Bone marrow (tissue), 2 donors: ENCODE measurements at places on chromosomes 1 and 21.

DNA sequence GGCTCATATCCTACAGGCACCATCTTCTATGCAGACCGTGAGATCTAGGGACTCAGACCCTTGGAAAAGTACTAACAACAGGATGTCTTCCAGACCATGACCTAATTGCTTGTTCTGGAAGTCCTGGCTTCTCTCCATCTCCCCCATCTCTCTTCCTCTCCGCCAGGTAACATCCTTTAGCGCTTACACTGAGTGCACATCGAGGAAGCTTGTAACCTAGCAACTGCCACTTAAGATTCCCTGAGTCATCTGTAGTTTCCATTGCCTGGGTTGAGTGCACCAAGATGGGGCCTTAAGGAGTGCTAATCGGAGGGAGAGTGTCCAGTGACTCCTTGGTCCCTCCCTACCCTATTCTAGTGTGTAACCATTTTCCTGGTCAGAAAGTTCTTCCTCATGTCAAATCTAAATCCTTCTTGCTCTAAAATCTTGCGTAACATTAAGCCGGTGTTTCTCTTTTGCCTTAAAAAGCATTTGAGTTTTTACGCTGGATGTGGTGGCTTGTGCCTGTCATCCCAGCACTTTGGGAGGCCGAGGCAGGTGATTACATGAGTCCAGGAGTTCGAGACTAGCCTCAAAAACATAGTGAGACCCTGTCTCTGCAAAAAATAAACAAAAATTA, 9.7 kb downstream of the KLHDC8A start:
- no peak for DNase-seq

- no peak for DNase-seq
These were observed 96.6 kb downstream of the RIPK4 start for GRCh38 chr21:41670056-41670805.

DNA sequence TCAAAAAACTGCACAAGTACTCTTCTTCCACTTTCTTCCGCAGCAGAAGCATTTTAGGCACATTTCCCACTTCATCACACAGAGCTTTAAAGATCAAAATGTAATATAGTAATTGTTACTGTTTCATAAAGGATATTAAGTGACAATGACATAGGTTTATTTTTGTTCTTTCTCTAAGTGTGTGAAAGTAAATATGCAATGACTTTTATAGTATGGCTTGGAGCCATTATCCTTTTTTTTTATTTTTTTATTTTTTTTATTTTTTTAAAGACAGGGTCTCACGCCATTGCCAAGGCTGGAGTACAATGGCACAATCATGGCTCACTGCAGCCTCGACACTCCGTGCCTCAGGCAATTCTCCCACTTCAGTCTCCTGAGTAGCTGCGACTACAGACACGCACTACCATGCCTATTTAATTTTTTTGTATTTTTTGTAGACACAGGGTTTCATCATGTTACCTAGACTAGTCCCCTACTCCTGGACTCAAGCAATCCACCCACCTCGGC, 7.0 kb downstream of the TRIM33 start:
- DNase-seq, result no peak

DNA sequence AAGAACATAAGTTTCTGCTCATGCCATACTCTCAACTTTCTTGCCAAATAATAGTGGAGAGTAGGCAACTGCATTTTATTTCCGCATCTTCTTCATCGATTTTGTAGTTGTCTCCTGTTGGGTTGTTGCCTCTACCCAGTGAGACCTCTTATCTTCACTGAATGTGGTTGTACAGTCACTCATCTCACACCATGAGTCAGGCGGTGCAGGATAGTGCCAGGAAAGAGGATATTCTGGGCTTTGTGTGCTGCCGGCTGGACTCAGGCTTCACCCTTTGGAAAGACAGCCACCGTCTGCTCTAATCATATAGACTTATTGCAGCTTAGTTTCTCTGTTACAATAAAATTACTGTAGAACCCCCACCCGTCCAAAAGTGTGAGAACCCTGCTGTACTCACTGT, 154.3 kb upstream of the USP24 start:
- no peak for DNase-seq

GRCh38 chr1:209587789-209588188, 4.3 kb downstream of the CAMK1G start:
- DNase-seq, result no peak

DNA sequence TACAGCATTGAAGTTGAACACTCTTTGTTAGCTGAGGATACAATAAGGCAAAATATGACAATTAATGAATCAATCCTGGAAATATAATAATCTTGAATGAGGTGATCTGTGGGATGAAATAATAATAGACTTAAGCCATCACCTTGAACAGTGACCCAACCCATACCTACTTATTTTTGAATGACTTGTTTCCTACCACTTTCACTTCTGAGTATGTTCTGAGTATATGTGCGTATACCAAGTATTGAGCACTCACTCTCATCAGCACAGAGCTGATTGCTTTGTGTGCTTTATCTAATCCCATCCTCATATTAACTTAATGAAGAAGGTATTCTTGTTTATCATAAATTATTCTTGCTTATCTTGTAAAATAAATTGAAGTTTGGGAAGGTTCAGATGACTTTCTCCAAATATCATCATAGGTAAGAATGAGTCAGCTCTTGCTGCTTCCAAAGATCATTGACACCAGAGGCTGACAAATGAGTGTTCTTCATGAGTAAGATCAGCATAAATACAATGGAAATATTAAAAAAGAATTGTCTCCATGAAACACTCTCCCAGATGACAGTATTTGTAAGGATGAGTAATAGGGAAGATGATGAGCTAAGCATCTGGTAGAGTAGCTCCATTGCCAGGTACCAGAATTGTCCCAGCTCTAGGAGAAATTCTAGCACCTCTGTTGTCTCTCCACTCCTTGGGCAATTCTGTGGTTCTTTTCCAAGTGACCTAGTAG, 198.1 kb upstream of the KIAA0040 start:
- no peak for DNase-seq
